ENCODE measurements at places on chromosomes 13 and 19.

DNA sequence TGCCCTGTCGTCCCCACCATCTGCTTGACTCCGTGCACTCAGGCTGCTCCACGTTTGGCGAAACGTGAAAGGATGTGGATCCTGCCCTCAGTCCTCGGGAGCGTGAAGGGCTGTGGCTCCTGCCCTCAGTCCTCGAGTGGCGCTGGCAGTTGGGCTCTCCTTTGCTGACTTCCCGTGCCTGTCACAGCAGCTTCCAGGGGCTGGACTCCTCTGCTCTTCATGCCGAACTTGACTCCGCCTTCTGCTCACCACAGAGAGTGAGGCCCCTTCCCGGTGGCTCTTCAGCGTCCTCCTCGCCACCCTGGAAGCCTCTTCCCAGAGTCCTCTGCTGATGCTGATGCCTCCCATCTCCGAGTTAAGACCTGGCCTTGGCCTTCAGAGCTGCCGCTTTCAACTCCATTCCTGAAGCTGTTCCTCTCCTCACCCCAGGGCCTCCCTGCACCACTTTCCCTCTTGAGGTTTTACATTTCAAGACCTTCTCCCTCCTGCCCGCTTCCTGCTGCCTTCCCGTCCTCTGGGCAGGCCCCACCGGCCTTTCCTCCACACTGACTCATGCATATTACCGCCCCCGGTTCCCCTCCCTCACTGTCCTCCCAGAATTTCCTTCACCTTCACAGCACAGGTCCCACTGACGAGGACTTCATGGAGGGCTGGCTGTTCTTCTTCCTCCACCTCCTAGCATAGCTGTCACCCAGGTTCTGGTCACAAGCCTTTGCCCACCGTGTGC lies 111.7 kb downstream of the SHISA2 start:
- DNase-seq = no peak

GRCh38 chr19:42023121-42023942 lies 29.3 kb upstream of the ATP1A3 start:
- no peak for DNase-seq

DNA sequence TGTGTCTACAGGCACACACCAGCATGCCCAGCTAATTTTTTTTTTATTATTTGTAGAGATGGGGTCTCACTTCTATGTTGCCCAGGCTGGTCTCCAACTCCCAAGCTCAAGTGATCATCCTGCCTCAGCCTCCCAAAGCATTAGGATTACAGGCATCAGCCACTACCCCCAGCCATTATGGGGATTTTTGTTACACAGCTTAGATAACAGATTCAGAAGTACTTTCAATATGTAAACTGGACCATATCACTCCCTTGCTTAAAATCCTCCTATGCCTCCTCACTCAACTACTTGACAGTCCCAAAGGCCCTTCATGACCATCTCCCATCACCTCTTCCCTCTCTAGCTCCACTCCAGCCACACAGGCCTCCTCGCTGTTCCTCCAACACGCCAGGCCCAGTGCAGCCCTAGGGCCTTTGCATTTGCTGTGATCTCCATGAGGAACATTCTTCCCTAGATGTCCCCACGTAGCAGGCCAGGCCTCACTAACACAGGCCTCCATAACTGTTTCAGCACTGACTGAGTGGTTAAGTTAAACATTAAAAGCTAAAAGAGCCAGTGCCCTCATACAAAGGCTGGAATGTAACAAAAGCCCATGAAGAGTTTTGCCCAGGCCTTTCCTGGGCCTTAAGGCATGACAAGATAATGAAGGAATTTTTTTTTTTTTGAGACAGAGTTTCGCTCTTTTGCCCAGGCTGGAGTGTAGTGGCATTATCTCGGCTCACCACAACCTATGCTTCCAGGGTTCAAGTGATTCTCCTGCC lies 2.5 kb downstream of the DOHH start:
- DNase-seq = no peak

DNA sequence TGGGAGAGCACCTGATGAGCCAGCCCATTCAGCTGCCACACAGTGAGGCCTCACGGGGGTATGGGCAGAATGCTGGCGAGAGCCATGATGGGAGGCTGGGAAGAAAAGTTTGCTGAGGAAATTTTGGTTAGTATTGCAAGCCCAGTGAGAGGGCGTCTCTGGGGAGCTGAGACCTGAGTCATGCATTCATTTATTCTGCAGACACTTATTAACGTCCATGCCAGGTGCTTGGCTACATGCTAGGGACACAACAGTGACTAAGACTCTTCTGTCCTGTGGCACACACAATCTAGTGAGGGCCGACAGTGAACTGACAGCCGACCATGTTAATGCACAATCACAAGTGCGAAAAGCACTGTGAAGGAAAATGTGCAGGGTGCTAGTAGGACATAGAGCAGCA lies 27.2 kb downstream of the WDR62 start:
- DNase-seq = no peak

- no peak for DNase-seq
These were observed 3.6 kb upstream of the FAM124A start for GRCh38 chr13:51218626-51219025.

DNA sequence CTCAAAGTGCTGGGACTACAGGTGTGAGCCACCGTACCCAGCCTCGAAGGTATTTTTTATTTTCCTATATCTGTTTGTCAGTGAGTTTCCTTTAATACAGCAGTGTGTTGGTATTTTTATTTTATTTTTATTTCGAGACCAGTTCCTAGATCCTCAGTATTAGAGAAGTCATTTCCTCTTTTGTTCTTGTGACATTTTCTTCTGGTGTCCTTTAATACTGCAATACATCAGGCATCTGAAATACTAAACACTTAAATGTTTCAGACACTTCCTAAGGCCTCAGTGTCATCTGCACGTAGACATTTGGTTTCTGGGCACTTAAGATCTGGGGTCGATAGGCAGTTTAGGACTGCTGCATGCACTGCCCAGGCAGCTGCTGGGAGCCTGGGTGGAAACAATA lies 22.5 kb downstream of the GATAD2A start:
- no peak for DNase-seq

GRCh38 chr13:100148422-100148821 lies 59.5 kb downstream of the PCCA start:
- no peak for DNase-seq

DNA sequence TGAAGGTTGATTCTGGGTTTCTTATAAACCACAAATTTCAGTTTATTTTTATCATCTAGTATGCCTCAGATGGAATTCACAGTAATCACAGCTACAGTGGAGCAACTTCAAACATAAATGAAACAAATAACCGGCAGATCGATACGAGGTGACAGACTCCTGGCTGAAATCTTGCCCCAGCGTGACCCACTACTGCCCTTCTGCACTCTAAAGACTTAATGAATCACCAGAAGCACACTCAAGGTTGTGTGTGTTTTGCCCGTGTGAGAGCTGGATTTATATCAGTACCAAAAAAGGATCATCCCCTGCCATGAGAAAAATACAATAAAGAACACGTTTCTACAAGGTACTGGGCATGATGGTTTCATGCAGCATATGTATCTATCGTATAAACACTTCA lies 161.7 kb downstream of the KLF12 start:
- no peak for DNase-seq

DNA sequence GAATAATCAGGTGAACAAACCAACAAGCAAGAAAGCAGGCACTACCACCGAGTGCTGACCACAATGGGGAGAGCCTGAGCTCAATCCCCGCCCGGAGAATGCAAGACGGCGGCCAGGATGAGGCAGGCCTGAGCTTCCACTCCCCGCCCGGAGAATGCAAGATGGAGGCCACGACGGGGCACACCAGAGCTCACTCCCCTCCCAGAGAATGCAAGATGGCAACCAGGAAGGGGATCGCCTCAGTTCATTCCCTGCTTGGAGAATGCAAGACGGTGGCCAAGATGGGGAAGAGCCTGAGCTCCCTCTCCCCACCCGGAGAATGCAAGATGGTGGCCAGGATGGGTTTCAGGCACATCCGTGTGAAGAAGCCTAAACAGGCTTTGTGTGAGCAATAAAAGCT lies 24.7 kb upstream of the MIER2 start:
- no peak for DNase-seq
